ENCODE measurements at places on chromosomes 6 and 20.
A peak's percentile ranks its signal among the peaks of the same experiment; 100 is the strongest.

GRCh38 chr6:155378724-155379123 is 64.4 kb upstream of the TFB1M start:
- DNase-seq, result no peak

DNA sequence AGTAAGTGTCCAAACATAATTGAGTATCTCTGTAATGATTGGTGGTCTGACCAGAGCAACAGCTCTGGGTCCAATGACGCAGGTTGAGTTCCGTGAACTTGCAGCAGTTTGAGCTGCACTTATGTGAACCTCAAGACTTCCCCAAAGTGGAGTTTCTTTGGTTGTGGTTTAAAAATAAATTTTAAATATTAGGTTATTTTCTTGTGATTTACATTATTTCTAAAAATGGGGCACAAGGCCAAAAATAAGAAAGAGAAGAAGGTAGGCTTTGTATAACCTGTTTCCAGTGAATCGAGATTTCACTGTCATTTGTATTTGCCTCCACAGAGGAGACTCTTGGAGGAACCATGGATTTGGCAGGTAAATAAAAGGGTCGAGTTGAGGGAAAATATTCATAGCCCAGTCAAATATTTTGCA is 166.4 kb upstream of the ZNF217 start:
- no peak for DNase-seq

DNA sequence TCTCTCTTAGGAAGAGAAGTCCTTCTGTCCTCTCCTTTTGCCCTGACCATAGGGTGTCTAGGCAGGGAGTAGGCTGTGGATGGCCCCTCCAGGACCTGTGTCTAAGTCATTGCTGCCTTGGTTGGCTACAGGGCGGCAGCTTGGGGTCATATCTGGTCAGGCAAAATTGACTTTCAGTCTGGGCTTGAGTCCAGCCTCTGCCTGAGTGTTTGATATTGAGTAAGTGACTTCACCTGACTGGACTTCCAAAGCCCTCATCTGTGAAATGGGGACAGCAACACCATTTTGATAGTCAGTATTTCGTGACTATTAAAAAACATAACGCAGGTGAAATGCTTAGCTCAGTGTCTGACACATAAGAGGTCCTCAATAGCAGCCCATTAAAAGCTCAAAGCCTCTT is 4.6 kb downstream of the TGM3 start:
- DNase-seq, result no peak

GRCh38 chr20:18265441-18265840 is 22.9 kb upstream of the ZNF133 start:
- no peak for DNase-seq

GRCh38 chr20:20712004-20712473 is 405 bp downstream of the RALGAPA2 start:
- no peak for DNase-seq

DNA sequence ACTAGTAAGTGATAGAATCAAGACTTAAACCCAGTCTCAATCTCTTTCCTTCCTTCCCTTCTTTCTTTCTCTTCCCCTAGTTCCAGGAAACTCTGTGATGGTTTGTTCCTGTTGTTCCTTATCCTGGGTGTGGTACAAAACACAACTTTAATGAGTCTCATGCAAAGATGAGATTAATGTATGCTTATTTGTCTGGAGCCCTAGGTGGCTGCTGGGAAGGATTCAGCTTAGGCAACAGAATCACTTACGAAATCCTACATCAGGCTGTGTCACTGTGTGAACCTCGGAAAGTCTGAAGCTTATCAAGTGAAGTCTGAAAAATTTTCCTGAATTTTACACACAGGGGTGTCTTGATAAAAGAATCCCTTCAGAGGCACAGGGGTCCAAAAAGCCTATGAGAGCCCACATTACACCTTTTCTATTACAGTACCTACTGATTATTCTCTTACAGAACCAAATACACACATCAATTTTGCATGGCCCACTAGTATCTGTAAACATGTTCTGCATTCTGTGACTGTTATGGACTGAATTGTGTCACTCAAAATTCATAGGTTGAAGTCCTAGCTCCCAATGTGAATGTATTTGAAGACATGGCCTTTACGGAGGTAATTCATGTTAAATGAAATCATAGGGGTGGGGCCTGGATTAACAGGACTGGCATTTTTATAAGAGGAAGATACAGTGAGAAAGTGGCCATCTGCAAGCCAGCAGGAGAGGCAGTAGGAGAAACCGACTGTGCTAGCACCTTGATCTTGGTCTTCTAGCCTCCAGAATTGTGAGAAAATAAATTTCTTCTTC is 144.7 kb downstream of the MYB start:
- DNase-seq, result no peak

GRCh38 chr6:195861-196360 is 96.4 kb upstream of the DUSP22 start:
- DNase-seq, result peak; percentile 76

DNA sequence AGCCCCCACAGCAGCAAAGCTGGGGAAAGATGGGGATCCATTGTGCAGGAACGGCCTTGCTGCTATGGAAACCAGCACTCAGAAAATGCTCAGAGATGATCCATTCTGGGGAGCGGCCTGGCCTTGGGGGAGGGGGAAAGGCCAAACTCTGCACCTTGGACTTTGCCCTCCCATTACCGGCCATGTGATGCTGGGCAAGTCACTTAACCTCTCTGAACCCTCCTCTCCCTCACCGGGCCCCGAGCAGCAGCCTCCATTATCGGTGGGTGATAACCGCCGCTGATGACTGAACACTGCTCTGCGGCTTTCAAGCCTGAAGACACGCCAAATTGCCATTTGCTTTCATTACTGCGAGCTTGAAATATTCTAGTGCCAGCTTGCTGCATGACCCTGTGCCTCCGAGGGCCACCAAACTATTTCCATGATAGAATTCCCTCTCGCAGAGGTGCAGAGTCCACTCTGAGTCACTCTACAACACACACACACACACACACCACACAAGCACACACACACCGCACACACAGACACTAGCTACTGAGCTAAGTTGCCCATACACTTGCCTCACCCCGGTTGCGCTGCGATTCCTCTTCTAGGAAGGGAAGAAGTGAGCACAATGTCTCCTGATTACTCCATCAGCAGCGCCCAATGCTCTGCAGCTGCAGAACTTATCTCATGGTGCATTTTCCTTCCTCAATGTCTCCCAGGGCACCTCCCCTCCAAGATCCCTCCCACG is 20.6 kb upstream of the SIRPA start:
- no peak for DNase-seq

DNA sequence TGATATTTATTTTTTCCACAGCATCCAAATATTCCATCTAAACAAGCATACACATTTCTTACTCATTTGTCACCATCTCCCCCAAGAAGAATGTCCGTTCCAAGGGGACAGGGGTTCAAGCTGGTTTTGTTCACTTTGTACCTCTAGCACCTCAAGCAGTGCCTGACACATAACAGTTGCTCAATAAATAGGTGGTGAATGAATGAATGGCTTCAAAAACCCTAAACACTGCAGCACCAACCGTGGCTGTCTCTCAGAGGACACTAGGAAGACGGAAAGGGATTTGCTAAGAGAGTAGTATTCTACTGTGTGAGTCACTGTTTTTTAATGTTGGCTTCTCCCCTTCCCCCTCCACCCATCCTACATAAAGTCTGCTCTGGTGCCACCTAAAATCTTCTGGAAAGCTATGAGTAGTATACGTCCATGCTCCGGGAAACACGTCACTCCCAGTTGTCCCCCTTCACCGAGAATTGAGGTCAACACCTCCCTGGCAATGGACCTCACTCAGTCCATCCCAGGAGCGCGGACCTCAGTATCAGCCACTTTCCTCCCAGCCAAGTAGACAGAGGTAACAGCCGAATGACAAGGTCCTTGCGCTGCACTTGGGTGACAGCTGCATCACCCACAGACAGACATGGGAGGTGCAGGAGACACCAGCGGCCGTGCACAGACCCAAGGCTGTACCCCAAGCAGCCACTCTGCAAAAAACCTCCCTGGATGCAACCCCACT is 107.4 kb downstream of the PREX1 start:
- DNase-seq, result no peak

DNA sequence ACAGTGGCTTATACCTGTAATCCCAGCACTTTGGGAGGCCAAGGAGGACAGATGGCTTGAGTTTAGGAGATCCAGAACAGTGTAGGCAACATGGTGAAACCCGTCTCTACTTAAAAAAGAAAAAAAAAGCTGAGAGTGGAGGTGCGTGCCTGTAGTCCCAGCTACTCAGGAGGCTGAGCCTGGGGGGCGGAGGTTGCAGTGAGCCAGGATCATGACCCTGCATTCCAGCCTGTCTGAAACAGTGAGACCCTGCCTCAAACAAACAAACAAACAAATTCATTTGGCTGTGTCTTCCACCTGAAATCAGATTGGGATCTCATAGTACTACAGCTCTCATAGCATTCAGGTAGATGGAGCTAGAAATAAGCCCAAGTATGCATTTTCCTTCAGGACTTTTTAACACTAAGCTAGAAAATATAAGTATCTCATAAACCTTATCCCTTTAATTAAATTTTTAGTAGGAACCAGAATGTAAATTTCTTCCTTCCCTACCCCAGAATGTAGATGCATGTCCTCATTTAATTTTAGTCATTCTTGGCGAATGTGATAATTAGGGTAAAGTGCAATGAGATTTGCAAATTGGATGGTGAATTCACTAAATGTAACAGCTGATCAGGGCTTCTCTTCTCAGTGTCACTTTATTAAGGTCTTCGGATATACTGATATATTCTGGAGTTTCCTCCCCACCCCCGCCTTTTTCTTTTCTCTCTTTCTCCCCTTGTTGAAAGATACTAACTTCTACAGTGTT is 190.4 kb downstream of the CDKAL1 start:
- no peak for DNase-seq

DNA sequence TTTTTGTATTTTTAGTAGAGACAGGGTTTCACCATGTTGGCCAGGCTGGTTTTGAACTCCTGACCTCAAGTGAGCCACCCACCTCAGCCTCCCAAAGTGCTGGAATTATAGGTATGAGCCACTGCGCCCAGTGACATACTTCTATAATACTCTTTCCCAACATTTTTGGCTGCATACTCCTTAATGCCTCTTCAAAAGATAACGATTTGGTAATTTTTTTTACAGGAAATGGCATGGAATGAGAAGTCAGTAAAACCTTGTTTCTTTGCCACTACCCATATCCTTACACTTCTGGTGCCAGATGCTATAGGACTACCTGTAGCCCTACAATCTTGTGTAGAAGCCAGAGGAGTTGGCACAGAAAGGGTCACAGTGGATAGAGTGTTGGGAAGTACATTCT is 41.4 kb upstream of the SGK1 start:
- DNase-seq, result no peak

- no peak for DNase-seq
These were observed 904 bp upstream of the UST start for GRCh38 chr6:148745926-148746325.
